Islet precursor cell (in vitro differentiated cells): ENCODE measurements at places on chromosomes 3 and 15.

GRCh38 chr3:113717818-113718217 is 21.4 kb upstream of the USF3 start:
- no peak for DNase-seq

DNA sequence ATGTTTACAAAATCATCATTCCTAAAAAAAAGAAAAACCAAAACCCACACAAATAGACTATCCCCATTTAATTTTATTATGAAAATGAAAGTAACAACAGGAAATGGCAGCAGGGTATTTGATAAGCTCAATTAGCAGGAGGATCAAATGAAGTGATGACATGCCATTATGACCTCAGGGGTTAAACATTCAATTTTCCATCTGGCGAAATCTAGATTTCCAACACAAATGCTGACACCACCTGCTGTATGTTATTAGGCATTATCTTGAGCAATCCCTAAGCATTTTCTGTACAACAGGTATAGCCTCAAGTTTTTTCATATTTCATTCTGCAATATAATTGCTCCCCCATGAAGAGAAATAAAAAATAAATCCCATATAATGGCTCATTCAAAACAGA is 57.1 kb downstream of the SHQ1 start:
- DNase-seq, result no peak

- DNase-seq, result no peak
These were observed 379.1 kb upstream of the PROK2 start for GRCh38 chr3:72163809-72164634.

GRCh38 chr3:16512435-16513140 is 911 bp downstream of the RFTN1 start:
- DNase-seq, result peak; percentile 58

DNA sequence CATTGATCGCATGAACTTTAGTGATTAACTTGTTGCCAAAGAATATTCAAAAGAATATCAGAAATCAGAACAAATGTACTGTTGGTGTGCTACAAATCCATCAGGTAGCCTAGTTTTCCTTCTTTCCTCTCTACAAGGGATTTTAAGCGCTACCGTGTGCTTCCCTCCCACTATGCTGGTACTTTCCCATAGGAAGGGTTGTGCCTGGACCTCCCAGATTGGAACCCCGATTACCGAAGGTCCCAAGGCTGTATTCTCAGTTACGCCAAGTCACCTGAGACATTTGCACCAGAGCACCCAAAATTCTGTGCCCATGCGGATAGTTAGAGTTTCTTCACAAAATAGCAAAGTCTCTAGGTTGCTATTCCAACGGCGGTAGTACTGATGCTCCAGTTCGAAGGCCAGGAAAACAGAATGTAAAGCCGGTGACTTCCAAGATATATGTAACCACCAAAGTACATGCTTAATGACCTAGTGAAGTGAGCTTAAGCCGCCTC is 23.4 kb upstream of the GATM start:
- no peak for DNase-seq

GRCh38 chr3:124439603-124440002 is 290.6 kb upstream of the UMPS start:
- no peak for DNase-seq

GRCh38 chr15:93173369-93173768 is 84.4 kb upstream of the RGMA start:
- DNase-seq, result peak; percentile 81

DNA sequence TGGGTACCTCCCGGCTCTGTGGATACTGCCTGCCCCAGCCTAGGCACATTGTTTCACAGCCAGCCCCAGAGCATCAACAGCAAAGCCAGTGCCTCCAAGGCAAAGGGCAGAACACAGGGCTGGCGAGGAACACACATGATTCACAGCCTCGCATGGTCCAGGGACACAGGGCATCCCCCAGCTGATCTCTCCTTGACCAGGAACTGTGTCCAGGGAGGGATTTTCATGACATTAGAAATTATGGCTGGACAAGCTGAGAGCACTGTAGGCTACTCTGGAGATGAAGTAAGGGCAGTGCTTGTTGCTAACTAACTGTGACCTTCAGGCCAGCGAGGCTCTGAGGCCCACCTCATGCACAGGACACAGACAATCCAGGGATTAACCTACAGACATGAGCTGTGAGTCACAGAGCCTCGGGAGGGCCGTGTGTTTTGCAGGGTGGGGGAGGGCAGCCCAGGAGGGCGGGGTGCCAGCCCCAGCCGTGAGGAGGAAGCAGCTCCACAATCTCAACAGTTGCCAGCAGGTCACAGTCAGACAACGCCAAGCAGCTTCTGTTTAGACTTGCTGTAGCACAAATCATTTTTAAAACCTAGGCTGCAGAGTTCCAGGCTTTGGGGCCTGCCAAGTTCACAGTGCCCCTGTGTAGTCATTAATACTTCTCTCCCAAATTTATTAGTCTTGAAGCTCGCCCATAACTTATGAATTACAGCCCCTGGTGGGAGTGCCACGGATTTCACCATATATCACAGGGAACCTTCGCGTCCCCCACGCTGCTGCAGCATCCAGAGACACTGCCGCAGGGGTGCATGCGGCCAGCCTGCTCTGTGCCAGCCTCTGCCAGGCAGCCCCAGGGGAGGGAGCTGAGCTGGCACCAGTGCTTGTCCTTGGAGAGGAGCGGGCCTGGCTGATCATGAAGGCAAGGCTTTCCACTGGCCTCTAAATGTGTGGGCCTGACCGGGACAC is 114.7 kb downstream of the ETFA start:
- peak; percentile 92 for DNase-seq

DNA sequence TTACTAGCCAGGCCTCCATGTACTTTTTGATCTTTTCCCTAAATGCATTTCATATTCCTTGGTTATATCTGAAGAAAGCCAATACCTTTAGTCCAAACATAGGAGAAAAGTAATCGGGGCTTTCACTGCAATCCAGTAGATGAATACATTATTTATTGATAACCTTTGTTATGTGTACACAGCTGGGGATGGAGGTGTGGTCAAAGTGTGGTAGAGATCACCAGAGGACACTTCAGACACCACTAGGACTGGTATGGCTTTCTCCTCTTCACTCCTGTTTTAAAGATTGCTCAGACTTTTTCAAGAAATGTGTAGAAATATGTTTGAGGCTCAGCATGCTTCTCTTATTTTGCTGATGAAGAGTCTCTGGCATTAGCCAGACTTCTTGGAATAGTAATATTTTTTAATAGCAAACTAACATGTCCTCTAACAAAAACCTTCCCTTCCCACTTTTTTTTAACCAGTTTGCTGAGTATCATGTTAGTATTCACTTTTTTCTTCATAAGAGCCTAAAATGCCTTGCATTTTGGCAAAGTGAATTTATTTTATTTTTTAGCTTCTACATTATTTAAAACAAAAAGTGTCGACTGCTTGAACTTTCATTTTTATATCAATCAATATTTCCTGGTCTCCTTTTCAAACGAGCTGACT is 65.6 kb upstream of the MBNL1 start:
- no peak for DNase-seq

DNA sequence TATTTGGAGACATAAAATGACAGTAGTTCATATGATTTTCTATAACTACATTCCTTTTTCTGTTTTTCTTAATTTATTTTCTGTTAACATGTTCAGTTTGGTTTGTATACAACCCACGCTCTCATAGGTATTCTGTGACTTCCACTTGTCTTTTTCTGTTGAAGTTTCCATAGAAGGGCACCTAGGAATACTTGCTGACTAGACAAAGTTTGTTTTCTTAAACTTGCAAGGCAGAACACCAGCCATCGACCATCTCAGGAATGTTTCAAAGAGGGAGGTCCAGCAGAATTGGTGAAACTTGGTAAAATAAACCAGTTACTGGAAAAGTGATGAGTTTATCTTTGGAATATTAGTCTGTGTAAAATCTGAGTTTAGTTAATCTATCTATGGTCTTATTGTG is 403.2 kb upstream of the CADM2 start:
- no peak for DNase-seq

- DNase-seq, result no peak
These were observed 688.3 kb upstream of the NECTIN3 start for GRCh38 chr3:110383356-110383755.

GRCh38 chr15:35410775-35411174 is 135.2 kb downstream of the DPH6 start:
- DNase-seq, result no peak
